ENCODE measurements at places on chromosomes 3 and 15.

- no peak for DNase-seq
Measured at GRCh38 chr15:88174571-88174970, 82.0 kb downstream of the NTRK3 start.

GRCh38 chr15:93656041-93656440 is 567.0 kb upstream of the RGMA start:
- no peak for DNase-seq

GRCh38 chr3:31011380-31011779 is 116.9 kb upstream of the GADL1 start:
- DNase-seq, result no peak

DNA sequence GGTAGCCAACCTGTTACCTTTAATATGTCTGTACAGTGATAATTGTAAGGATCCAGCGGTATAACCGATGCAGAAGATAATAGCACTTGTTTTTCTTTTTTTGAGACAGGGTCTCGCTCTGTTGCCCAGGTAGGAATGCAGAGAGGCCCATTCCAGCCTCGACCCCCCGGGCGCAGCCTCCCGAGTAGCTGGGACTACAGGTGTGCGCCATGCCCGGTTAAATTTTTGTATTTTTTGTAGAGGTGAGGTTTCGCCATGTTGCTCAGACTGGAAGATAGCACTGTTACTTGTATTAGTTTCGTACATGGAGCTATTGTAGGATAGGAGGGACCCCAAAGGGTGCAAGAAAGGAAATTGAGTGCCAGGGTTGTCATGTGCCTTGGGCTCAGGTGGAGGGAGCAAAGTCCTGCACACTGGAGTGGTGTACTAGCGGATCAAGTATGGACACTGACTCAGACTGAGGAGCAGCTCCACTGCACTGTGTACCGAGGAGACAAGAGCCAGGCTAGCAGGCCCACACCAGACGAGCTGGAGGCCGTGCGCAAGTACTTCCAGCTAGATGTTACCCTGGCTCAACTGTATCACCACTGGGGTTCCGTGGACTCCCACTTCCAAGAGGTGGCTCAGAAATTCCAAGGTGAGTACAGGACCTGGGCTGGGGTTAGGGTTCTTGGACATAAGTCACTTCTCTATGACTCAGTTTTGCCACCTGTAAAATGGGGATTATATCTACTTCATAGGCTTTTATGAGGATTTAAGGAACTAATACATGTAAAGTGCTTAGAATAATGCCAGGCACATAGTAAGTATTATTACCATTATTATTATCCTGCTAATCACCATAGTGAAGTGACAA is 1.0 kb downstream of the OGG1 start:
- peak; percentile 24 for DNase-seq

- no peak for DNase-seq
Measured at GRCh38 chr3:138011722-138012121, 1.8 kb downstream of the CLDN18 start.

GRCh38 chr3:184873141-184873540 is 61.2 kb downstream of the VPS8 start:
- no peak for DNase-seq

DNA sequence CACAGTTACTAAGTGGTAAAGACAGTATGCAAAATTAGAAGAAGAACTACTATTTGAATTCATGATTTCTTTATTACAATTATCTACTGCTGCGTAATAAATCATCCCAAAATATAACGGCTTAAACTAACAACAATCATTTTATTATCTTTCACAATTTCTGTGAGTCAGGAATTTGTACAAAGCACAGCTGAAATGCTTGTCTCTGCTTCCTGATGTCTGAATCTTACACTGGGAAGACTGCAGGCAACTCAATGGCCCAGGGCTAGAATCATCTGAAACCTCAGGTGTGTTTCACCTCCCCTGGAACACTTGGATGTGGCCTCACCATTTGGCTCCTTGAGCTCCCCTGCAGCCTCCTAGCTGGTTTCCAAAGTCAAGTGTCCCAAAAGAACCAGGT is 145.1 kb downstream of the MAGI1 start:
- DNase-seq, result no peak

- no peak for DNase-seq
Measured at GRCh38 chr3:72245183-72245811, 460.3 kb upstream of the PROK2 start.

GRCh38 chr3:108494906-108495531 is 15.4 kb downstream of the MYH15 start:
- DNase-seq, result no peak

DNA sequence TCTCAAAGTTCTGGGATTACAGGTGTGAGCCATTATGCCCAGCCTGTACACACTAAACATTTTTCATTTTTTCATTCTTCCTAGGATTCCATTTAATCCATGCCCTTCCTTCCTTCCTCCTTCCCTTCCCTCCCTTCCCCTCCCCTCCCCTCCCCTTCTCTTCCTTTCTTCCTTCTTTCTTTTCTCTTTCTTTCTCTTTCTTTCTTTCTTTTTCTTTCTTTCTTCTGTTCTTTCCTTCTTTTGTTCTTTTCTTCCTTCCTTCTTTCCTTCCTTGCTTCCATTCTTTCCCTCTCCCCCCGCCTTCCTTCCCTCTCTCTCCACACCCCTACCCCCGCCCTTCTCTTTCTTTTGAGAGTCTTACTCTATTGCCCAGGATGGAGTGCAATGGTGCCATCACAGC is 40.9 kb upstream of the ATP13A3 start:
- DNase-seq, result no peak

GRCh38 chr15:68369931-68370767 is 61.8 kb downstream of the ITGA11 start:
- no peak for DNase-seq

DNA sequence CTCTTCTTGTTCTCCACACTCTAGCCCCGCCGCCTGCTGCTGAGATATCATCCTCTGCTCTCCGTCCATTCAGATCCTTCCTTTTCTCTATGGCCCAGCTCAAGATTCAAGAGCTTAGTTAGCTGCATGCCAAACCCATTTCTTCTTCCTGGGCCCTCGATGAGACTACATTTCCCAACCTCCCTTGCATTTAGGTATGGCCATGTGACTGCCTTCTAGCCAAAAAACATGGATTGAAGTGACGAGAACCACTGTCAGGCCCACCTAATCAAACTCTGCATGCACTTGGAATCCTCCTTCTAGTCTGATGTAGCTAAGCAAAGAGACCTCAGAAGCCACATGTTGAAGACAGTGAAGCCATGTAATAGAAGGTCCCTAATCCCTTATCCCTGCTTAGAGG is 308.2 kb downstream of the VPS13C start:
- DNase-seq, result no peak

GRCh38 chr3:77373619-77374018 is 333.7 kb downstream of the ROBO2 start:
- no peak for DNase-seq

GRCh38 chr3:177551431-177551836 is 354.2 kb upstream of the TBL1XR1 start:
- DNase-seq, result no peak

DNA sequence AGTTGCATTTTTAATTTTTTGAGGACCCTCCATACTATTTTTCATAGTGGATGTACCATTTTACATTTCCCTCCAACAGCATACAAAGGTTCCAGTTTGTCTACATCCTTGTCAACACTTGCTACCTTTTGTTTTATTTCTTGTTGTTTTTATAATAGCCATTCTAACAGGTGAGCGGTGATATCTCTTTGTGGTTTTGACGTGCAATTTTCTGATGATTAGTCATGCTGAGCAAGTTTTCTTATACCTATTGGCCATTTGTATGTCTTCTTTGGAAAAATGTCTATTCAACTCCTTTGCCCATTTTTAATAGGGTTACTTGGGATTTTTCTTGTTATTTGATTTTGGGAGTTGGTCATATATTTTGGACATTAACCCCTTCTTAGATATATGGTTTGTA is 187.0 kb downstream of the CDIN1 start:
- no peak for DNase-seq

DNA sequence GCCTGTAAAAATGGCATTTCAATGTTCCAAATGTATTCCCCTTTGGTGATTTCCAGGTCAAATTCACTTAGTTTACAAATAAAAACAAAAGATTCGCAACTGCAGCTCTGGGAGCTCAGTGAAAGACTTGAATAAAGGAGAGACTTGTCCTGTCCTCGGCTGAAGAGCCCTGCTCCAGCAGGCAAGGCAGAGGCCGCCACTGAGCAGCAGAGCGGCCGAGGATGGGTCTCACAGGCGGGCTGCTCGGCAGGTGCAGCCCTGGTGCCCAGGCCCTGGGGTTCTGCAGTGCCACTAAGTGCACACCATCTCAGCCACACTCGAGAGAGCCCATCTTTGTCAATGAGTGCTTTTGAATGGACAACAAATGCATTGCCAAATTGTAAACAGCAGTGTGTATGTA is 856.2 kb downstream of the AGBL1 start:
- no peak for DNase-seq

DNA sequence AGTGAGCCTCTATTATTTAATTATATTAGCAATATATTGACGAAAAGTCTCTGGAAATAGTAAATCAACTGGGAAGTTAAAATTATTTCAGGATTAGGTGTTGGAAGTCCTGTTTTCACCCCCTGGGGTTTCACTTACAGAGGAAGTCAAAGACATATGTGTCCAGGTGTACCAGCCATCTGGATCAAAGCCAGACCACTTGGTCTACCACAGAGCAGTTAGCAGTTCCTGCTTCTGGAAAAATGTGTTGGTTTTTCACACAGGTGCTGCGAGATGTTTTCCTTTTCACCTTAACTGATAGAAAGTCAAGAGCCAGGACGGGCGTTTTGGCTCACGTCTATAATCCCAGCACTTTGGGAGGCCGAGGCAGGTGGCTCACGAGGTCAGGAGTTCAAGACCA is 13.1 kb downstream of the MME start:
- no peak for DNase-seq

- no peak for DNase-seq
Measured at GRCh38 chr3:110667216-110667615, 404.4 kb upstream of the NECTIN3 start.

DNA sequence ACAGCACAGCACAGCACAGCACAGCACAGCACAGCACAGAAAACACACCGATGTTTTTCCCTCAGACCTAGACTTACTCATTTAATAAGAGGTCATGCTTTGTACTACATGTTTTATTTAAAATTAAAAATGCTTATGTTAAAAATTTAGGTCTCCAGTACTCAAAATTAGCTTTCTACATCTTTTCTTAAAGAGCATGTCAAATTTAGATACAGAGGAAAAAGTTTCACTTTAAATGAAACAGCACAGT is 78.7 kb downstream of the CHAC1 start:
- DNase-seq, result no peak

GRCh38 chr15:75368689-75369239 is 357 bp upstream of the MAN2C1 start:
- peak; percentile 60 for DNase-seq

DNA sequence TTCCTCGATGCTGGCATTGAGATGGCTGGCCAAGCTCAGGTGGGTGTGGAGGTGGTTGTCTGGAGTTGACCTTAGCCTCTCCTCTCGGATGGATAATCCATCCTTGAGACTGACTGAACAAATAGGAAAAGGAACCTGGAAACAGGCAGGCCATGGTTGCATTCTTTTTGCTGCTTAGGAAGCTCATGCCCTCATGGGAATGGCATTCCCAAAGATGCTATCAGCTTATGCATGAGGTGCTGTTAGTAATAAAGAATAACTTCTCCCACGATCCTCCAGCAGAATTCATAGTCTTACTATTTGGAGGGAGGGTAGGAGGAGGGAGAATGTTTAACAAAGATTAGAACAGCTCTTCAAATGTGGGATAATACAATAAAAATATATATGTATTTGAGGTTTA is 303.0 kb upstream of the TPM1 start:
- DNase-seq, result no peak

- no peak for DNase-seq
Measured at GRCh38 chr15:36738817-36739216, 159.4 kb downstream of the CDIN1 start.

- peak; percentile 71 for DNase-seq
Measured at GRCh38 chr15:90184119-90184785, 16.9 kb upstream of the SEMA4B start.

GRCh38 chr15:28901587-28901980 is 15.8 kb downstream of the APBA2 start:
- no peak for DNase-seq

GRCh38 chr3:141394560-141394959 is 26.3 kb downstream of the ZBTB38 start:
- no peak for DNase-seq

DNA sequence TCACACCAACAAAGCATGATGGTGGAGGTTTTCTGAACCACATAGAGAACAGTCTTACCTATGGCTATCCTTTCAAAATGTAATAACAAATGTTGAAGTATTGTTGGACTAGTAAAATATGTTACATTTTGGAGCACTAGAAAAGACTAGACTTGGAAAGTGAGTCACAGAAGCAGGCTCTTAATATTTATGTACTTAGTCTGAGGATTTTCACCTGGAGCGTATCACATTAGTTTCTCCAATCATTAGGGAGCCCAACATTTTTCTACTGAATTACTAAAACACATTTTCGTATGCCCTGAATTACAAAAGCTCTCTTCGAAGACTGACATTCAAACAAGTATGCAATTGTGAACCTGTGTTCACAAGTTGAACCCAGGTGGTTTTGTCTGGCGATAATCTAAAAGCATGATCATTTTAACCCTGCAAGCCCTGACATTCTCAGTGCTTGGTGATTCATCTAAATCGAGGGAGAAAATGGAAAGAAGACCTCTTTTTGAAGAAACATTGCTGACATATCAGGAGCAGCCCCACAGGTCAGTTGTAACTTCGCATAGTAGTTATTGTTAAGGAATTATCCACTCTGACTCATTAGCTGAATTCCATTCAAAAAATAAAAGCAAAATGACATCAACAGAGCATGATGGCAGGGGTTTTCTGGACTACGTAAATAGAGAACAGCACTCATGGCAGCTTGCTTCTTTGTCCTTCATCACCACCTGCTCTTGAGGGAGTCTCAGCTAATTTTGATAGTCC is 679.8 kb upstream of the NECTIN3 start:
- no peak for DNase-seq

DNA sequence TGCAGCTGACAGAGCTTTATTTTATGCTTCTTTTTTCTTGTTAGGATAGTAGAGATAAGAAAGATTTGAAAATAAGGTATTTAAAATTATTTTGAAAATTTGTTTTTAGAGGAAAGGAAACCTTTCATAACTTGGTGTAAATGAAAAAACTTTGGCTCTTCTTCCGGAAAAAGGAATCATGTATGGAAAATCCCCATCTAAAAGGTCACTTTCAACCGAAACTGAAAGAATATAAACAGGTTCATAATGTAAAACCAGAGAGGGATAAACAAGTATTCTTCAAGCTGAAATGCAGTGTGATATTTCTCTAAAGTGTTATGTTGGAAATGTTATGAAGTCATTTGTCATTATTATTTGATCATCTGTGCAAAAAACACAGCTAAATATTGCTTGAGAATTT is 246.8 kb downstream of the NFKBIZ start:
- no peak for DNase-seq

DNA sequence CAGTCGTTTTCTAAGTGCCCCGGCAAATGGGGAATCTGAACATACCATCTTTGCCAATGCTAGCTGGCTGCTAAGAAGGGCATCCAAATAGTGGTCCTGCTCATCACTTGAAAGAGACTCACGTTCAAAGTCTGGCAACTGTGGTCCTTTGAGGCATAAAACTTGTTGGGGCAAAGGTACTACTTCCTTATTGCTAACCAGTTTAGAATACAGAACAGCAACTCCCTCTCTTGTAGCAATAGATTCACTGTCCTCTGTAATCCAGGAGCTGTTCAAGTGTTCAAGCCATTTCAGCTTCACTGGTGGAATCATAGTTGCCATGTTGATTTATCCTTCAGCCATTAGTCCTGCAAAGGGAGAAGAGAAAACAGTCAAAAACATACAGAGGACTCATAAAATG is 58.4 kb downstream of the HERC1 start:
- no peak for DNase-seq

GRCh38 chr3:136162322-136162721 is 33.8 kb downstream of the MSL2 start:
- no peak for DNase-seq

- DNase-seq, result no peak
Measured at GRCh38 chr3:33153782-33154181, 40.0 kb downstream of the CRTAP start.
